Astrocyte of the spinal cord (primary cell): ENCODE measurements at places on chromosomes 3 and 15.

DNA sequence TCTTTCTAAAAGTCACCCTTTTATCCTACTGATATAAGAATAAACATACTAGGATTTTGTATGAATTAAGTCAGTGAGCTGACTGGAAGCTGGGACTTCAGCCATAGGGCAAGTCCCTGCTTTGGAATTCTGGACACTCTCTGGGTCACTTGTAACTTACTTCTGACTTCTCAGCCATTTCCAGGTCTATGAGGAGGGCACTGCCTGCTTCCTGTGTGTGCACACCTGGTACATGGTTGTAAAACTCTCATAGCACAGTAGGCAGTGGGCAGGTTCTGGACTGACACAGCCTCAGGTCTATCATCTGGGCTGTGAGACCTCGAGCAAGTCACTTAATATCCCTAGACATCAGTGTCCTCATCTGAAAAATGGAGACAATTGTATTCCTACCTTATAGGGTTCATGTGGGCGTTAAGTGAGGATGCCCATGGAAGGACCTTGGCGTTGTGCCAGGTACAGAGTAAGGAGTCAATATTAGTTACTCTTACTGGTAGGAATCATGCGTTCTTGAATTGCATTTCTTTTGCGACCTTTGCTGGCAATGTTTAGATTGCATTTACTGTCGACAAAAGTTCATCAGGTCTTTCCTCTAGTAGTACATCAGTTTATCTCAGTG, 27.5 kb upstream of the TGM5 start:
- no peak for DNase-seq

DNA sequence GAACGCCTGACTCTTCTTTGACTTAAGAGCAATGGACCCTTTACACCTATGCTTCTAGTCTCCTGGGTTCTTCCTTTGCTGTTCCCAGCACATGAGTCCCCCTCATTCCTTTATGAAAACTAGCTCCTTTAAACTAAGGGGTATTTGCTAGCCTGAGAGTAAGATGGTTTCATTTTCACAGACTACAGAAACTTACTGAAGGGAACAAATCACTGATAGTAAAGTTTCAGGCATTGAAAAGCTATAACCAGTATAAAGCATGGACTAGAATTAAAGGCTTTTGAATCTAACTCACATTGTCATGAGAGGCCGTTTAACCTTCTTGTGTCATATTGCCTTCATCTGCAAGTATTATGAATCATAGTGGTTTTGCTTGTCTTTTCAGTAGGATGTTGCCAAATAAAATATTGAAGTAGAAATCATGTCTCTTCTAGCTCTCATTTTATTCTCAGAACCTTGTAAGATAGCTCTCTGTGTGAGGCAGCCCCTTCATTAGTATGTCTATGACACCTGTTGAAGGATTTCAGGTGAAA, 765.9 kb downstream of the NR2F2 start:
- no peak for DNase-seq

GRCh38 chr3:31980530-31981205, 394 bp downstream of the OSBPL10 start:
- peak; percentile 56 for DNase-seq

GRCh38 chr3:101637451-101637850, 39.5 kb downstream of the ZBTB11 start:
- no peak for DNase-seq
